NCI-H1930 (cell line): ENCODE measurements at places on chromosomes 3 and 15.

DNA sequence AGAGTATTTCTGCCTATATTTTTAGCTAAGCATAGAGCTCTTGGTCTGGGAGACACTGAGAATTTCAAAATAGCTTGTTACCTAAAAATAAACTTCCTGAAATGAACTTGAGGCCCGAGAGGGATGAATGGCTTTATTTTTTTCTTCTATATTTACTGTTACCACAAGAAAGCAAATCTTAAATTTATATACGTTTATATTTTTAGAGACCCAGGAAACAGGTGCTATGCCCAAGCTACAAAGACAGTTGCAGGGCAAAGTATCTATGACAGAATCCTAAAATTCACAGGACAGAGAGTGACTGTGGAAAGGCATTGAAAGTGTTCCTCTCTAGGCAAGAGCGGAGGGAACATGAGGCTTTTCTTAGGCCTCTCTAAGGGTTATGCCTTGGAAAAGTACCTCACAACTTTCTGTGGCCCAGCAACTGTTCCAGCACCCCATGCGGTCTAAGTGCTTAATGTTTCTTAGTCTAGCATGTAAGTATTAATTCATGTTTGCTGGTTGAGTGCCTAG is 36.5 kb downstream of the TGFBR2 start:
- no peak for DNase-seq

GRCh38 chr3:31979001-31979697 is 1.9 kb downstream of the OSBPL10 start:
- DNase-seq, result no peak

DNA sequence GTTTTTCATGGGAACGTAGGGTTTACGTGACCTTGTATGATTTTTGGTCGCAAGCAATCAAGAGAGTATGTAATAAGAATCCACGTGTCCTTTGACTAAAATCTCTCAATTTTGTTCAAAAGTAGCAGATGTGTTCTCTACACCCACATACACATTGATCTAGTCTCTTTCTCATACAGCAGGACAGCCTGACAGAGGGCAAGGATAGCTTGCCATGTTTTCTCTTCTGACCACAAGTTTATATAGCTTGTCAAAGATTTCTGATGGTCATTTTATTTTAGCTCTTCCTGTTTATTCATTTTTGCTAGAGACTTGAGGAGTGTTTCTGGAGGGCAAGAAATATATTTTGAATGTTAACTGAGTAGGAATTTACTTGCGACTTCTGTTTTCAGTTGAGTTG is 570.2 kb upstream of the ALCAM start:
- no peak for DNase-seq

DNA sequence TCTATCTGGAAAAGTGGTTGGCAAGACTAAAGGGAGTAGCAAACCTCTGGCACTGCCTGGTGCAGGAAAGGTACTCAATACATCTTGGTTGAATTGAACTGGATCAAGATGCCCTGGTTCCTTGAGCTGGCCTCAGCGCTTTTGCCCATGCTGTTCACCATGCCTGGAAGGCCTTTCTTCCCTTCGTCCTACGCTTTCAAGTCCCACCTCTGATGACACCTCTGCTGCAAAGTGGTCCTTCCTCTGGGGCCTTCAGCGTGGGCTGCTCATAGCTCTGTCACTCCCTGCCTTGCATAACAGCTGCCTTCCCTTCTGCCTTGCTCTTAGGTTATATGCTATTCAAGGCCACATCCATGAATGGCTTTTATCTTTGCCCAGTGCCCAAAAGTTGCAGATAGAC is 23.0 kb downstream of the ITGA11 start:
- no peak for DNase-seq

- DNase-seq, result no peak
Observed at GRCh38 chr15:31248951-31249350, 77.7 kb upstream of the KLF13 start.

- DNase-seq, result no peak
Observed at GRCh38 chr15:64092075-64092820, 1.4 kb downstream of the CIAO2A start.
